GM20000 (cell line): ENCODE measurements at places on chromosomes 11 and 22.
A peak's percentile ranks its signal among the peaks of the same experiment; 100 is the strongest.

DNA sequence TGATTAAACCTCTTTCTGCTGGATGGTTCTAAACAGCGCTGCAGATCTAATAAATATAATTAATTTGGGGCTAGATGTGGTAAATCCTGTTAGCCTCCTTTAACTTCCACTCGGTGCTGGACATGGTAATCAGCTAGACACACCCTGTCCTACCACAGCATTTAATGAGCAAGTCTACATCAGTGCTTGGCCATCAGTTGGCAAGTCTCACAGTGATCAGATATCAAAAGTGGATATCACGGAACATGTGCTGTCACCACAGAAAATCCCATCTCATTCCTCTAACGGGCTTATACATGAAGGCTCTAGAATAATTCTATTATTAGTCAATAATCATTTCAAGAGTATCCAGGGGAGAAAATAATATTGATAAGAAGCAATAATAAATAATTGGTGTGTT lies 5.6 kb upstream of the USP28 start:
- no peak for DNase-seq

- DNase-seq = peak; percentile 95
These were observed at the start of gene FZD4 for GRCh38 chr11:86955361-86956120. Gene FZD4, minus strand, starts transcription at chr11:86955395. Its CDS starts 310 bp downstream, at chr11:86955085.

DNA sequence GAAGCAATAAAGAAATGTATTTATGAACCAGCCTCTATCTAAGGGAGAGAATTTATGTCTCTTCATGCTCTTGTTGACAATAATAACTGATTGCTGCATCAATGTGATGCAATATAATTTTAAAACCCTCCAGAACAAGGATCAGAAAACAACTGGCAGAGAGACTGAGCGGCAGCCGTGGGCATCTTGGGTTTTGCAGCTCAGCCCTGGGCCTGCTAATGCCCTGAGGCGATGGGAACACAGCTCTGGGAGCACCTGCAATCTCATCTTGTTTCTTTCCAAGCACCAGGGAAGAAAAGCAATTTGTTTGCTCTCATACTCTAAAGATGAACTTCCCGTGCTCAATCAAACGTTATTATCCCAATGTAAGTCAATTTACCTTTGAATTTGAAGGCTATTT lies 245.7 kb downstream of the ST3GAL4 start:
- DNase-seq = no peak

GRCh38 chr11:123547180-123547579 lies 107.2 kb downstream of the SCN3B start:
- peak; percentile 61 for DNase-seq

DNA sequence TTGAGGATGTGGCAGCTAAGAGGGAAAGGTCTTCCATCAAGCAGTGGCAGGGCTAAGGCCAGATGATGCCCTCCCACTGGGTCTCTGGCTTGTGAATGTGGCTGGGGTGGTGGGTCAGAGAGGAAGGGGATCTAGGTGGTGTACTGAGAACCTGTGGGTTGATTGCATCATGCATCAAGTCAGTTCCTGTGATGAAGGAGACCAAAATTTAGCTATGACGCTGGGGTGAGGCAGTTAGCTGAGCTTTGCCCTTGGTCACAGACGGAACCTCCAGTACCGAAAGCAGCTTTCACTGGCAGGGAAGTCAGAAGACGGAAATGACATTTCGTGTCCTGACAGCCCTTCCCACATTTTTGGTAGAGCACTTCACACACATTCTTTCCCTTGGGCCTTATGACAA lies 20.7 kb downstream of the ATG16L2 start:
- no peak for DNase-seq

GRCh38 chr11:129960216-129961214 lies 42.1 kb downstream of the PRDM10 start:
- DNase-seq = peak; percentile 70

- DNase-seq = no peak
These were observed 1.2 kb downstream of the JAML start for GRCh38 chr11:118223570-118223969.

- no peak for DNase-seq
These were observed 9.2 kb downstream of the CCKBR start for GRCh38 chr11:6268820-6269219.

DNA sequence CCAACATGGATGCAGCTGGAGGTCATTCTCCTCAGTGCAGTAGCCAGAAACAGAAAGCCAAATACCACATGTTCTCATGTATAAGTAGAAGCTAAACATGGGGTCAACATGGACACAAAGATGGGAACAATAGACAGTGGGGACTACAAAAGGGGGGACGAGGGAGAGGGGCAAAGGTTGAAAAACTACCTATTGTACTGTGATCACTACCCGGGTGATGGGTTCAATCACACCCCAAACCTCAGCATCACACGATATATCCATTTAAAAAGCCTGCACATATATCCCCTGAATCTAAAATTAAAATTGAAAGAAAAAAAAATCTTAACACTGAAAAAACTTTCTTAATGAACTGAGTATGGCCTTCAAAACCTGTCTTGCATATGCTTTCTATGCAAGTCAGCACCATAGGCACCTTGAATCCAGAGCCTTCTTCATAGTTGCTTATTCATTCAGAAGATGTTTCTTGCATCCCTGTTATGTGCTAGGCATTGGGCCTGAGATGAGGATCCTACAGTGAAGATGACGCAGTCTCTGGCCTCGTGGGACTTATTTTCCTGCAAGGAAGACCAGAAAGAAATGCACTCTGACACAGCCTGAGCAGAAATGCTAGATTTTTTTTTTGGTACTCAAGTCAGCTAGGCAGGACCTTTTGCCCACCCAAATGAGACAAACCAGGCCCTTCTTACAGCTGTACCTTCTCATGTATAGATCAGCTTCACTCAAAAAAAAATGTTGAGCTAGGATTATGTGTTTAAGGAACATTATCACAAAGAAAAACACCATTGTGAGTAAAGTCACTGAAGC lies 21.0 kb downstream of the NNMT start:
- DNase-seq = no peak

DNA sequence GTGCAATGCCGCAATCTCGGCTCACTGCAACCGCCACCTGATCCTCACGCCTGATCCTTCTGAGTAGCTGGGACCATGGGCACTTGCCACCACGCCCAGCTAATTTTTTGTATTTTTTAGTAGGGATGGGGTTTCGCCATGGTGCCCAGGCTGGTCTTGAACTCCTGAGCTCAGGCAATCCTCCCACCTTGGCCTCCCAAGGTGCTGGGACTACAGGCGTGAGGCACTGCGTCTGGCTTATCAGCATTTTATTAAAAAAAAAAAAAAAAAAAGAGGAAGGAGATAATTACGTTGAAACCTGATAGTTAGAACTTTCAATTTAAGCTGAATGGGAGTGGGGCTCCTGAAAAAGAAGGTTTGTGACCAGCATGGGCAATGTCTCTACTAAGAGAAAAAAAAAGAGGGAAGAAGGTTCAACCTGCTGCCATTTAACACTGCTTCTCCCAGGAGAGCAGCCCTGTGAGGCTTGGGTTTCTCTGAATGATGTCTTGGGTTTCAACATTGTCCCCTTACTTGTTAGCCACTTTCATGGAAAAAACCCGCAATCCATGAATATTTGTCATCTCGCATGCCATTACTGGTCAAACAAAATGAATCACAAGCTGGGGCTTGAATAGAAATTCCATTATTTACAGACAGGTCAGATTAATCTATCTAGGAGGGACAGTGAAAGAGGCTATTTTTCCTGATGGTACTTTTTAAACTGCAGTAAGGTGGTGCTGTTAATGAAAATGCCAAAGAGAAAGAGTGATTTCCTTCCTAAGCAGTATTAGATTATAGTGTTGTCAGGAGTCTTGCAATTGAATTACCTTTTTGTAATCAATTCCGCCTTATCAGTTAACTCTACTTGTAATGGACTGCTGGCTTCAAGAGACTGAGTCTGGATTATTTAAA lies 72.5 kb downstream of the PACS1 start:
- no peak for DNase-seq
